ENCODE measurements at places on chromosomes 2 and 18.

- no peak for DNase-seq
These were observed 156.0 kb downstream of the TGIF1 start for GRCh38 chr18:3605954-3606443.

DNA sequence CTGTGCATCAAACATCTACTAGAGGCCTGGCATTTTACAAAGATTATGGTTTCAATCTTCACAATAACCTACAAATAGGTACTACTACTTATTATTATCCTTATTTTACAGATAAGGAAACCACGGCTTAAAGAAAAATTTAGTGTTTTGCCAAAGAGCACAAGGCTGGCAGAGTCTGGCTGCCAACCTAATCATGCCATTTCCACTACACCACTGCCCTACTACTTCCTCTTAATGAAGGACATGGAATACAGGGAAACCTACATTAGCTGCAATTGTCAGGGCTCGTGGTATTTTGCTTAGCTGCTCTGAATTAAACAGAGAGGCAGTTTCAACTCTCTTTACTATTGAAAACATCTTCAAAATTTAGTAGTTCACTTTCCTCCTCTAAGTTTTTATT is 5.9 kb downstream of the MBOAT2 start:
- no peak for DNase-seq

DNA sequence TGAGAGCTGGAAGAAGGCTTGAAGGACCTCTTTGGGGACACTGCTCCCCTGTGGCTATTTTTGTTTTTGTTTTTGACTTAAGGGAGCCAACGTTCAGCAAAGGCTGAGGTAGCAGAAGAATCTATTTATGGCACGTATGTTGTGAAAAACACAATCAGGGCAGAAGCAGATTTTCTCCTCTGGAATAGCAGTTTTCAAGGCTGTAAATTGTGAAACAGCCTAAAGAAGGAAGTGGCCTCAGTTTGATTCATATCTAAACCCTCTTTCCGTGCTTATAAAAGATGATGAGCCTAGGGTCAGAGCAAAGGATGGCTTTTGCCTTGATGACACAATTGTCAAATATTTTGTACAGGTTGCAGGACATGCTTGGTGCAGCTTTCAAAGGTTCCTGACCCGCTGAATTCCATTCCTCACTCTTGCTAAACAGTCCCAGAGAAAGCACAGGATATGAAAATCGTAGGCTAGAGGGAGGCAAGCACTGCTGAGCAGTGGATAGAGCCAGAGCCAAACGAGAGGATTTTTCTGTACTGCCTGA is 106.2 kb upstream of the DLX2 start:
- no peak for DNase-seq

DNA sequence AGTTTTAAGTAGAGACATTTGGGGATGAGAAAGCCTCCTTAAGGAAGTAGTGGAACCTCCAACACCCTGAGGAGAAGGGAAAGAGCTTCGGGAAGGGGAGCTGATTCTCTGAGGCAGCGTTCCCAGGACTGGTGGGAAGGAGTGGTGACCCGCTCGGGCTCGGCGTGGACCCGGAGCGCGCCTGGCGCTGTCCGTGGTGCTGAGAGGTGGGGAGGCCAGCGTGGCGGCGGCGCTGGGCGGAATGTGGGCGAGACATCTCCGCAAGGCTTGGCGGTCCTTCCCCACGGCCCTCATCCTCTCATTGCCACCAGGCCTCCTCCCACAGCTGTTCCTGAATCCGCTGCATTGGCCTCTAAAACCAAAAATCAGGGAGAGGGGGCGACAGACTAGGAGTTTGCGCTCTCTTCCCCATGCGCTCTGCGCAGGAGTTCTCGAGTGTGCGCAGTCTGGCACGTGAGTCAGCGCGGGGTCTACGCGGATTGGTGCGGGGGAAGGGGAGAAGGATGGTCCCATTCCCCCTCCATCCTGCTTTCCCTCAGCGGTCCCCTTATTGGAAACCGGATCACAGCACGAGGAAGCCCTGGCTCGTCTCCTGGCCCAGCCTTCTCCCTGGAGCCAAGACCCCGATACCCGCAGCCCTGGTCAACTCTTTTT is 857 bp downstream of the RESP18 start:
- DNase-seq, result no peak

DNA sequence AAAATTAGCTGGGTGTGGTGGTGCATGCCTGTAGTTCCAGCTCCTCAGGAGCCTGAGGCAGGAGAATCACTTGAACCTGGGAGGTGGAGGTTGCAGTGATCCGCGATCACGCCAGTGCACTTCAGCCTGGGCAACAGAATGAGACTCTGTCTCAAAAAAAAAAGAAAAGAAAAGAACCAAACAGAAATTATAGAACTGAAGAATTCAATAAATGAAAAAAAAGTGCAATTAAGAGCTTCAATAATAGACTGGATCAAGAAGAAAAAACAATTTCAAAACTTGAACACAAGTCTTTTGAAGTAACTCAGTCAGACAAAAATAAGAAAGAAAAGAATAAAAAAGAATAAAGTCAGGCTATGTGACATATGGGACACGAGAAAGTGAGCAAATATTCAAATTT is 175.8 kb upstream of the ZSWIM2 start:
- DNase-seq, result no peak

DNA sequence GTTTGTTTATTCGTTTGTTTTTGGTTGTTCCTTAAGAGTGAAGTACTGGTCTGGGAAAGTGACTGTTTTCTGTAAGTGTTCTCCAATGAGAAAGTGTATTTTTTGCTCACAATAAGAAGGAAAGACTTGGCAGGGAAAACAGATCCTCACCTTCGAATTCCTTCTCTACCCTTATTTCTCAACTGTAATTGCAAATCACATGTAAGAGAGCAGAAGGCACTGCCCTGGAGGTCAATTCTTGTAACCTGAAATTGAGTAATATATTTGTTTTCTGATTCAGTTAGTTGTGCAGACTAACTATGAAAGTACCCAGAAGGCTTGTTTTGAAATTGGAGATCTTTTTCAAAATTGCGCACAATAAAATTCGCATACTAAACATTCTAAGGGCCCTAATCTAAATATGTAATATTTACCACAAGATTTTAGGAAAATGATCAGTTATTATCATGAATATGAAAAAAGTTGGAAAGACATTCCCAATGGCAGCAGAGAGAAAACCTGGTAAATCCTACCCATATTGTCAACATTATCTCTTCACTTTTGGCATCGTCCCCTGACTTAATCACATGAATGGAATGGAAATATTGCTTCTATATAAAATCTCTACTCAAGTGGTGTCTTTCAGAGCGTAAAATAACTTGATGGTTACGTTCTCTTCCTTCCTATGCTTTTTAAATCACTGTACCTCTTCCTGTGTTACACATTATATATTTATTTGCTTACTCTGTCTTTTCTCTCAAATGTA is 24.1 kb downstream of the TFPI start:
- DNase-seq, result no peak

DNA sequence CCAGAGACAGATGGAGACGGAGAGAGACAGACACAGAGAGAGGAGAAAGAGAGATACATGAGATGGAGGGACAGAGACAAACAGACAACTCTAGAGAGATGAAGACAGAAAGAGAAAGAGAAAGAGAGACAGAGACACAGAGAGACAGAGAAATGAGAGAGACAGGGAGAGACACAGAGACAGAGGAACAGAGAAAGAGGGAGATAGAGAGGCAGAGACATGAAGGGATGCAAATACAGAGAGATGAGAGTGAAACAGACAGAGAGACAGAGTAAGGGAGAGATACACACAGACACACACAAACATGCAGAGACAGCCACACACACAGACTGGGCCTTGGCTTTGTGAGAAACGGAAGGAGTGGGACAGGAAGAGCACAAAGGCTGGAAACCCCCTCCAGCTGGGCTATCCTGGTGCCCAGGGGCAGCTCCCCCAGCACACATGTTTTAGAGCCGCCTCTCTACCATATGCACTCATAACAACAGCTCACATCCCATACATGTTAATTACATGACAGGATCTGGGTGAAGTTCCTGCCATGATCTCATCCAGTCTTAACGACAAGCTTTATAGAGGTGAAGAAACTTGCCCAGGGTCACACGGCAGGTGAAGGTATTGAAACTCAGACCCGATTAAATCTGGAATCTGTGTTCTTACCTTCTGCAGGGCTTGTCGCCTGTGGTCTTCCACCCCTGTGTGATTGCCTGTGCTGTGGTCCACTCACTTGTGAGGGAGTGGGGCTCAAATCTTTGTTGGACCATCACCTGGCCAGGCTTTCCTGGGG is 32.4 kb downstream of the IL18R1 start:
- DNase-seq, result no peak
